ENCODE measurements at places on chromosomes 3 and 15.
A peak's percentile ranks its signal among the peaks of the same experiment; 100 is the strongest.

GRCh38 chr3:129399895-129400357 is 28.5 kb downstream of the EFCAB12 start:
- DNase-seq, result no peak

DNA sequence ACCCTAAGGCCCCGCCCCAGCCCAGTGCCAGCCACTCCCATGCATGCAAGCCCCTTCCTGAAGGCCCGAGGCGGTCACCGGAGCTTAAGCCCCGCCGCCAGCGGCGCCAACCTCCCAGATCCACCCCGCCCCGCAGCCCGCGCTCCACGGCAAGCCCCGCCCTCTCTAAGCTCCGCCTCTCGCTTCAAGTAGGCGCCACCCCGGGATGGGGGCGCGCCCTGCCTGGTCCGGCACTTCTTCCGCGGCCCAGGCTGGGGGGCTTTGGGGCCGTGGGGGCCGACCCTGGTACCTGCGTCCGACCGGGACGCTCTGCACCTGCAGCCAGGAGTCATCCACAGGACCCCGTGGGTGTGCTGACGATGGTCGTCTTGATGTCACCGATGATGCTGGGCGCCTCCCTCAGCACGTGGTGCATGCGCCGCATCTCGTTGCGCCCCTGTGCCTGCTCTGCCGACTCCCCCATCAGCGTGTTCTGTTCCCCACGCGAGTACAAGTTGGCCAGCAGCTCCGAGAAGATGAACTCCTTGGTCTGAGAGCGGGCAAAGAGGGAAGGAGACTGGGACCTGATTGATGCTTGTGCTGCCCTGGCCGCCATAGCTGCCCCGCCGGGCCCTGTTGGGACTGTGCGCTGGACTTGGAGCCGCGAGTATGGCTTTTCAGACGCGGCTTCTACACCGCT is 26.1 kb upstream of the CSPG4 start:
- peak; percentile 82 for DNase-seq

- DNase-seq, result no peak
Measured at GRCh38 chr3:150239766-150240165, 168.3 kb upstream of the TSC22D2 start.

DNA sequence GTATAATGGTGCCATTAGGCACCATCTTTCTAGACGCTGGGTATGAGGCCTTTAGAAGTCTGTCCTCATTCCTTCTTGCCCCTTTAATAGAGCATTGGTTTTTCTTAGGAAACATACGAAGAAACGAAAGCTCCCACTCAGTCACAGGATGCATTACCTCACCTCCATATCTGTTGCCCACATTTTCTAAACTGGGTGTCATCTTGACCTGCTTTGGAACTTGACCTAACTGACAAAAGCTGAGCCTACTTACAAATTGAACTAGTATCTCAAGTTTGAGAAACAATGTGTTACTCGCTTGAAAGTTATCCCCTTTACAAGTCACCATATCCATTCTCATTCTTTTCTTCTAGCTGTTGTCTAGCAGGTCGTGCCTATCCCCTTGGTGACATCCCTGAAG is 102.7 kb downstream of the VPS8 start:
- no peak for DNase-seq

- no peak for DNase-seq
Measured at GRCh38 chr3:128426128-128426921, 40.4 kb downstream of the DNAJB8 start.

DNA sequence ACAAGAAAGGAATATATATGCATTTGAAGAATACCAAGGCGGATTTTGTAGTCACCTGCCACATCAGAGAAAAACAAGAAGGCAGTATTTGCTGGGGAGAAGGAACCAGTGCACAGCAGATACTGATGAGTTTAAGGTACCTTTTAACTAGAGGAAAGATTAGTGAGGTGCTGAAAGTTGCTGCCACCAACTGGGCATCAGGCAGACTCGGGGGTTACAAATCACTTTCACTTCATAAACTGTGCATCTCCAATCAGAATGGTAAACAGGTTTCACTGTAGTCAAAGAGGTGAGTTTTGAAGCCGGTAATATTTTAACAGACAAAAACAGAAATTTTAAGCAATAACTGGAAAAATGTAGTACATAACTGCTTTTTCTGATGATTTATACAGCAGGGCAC is 4.1 kb downstream of the FBN1 start:
- DNase-seq, result peak; percentile 26

DNA sequence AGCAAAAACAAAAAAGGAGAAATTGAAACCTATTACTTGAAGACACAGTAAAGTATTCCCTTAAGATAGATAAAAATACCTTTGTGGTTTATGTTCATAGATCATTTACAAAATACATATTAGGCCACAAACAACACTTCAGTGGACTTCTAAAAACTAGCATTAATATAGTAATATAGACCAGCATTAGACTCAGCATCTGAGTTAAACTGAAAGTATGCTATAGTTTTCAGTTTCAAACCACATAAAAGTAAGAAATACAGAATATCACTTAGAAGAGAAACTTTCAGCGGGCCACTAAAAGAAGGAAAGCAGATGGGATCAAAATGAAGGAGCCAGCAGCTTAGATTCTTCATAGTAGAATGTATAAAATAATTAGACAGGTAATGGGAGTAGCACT is 86.6 kb downstream of the MSL2 start:
- DNase-seq, result no peak

GRCh38 chr3:39127269-39127907 is 19.9 kb downstream of the TTC21A start:
- DNase-seq, result no peak

- DNase-seq, result no peak
Measured at GRCh38 chr15:88992216-88992615, 79.0 kb upstream of the MFGE8 start.

- DNase-seq, result no peak
Measured at GRCh38 chr3:185784317-185784716, 40.5 kb downstream of the IGF2BP2 start.

DNA sequence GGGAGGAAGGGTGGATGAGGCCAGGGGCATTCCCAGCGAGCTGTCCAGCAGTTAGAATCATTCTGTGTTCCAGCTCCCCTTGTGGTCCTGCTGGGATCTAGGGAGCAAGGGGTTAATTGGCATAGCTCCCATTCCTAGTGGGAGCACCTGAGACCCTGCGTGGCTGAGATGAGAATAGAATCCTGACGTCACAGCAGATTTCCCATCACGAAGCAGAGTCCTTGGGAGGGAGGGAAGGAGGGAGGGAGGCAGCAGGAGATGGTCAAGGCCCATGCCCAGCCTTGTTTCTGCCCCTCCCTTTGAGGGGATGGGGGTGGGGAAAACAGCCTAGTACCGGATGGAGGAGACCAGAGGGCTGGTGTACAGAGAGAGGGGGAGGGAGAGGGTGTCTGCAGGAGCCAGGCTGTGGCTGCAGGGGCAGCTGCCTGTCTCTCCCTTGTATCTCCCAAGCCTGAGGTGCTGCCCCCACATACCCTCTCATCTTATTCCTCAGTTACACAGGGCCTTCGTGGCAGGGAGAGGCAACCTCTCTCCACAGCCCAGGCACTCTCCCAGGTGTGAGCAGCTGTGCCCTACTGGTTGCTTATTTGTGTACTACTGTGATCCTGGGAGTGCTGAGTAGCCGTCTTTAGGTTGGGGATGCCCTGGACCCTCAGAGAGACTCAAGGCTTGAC is 5.4 kb downstream of the TYRO3 start:
- no peak for DNase-seq

GRCh38 chr3:118863731-118864322 is 170.8 kb downstream of the IGSF11 start:
- DNase-seq, result peak; percentile 10

DNA sequence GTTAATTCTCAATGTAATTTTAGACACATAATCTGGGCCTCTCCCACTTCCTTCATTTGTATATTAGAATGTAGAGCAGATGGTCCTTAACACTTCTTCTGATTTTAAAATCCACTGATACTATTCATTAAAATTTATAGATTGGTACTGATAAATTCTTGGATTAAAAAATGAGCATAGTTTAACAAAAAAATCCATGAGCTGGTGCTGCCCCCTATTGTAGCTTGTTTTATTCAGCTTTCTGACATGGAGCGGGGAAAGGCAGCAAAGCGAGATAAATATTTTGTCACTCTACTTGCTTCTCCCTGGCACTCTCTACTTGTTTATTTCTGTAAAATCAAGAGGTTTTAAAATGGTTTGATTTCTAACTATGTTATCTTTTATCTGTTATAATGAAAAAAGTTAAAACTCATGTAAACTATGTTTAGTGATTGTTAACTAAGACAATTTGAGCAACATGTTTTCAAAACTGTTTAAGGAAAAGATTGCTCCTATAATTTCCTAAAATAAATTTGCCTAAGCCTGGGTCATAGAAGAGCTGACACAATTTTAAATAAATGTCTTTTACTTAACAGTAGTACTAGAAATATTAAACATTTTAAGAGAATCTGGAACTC is 26.5 kb upstream of the PLOD2 start:
- no peak for DNase-seq

DNA sequence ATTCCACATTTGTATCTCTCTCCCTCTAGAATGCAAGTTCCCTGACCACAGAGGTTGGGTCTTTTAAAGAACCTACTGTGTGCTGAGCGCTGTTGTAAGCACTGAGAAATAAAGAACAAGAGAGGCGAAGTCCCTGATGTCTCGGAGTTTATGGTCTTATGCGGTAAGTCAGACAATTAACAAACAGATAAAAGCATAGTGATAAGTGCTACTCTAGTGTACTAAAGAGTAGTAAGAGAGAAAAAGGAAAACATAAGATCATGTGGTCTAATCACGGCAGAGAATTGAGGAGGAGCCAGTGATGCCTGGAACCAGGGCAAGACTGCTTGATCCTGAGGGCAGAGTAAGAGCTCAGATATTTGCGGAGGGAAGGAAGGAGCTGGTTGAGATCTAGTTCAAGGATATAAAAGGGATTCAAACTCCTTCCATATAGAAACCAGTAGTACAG is 29.8 kb upstream of the TSC22D2 start:
- DNase-seq, result no peak

DNA sequence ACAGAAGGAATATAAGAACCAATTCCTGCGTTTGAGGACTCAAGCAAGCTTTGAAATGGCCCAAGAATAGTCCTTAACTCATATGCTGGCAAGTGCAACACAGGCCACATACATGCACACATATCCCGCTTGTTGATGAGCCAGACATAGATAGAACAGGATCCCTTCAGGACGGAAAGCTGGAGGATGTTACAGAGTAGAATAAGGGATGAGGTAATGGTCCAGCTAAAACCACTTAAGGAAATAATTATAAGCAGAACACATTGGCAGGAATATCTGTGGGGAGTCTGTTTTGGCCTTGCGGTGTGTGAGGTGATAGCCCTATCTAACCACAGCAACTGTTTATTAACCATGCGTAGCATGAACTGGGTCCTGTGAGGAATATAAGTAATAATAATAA is 25.0 kb downstream of the SCG3 start:
- no peak for DNase-seq

GRCh38 chr3:127822041-127822681 is at the start of gene MGLL:
MGLL (minus strand) TSS chr3:127822515; CDS start chr3:127822318, 197 bp downstream.
- no peak for DNase-seq

- DNase-seq, result no peak
Measured at GRCh38 chr15:50890751-50891150, 17.7 kb upstream of the AP4E1 start.

DNA sequence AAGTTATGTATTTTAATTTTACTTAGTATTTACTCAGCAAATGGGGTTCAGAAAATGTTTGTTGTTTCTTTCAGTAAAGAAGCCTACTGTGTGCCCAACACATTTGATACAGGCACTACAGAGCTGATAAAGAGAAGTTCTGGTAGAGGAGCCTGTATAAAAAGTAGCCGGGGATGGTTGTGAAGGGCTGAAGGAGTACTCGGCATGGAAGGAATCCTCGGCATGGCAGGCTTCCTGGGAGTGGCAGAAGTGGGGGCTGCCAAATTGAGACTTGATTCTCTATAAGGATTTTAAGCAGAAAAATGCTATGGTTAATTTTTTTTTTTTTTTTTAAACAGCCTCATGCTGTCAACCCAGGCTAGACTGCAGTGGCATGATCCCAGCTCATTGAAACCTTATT is 9.3 kb downstream of the ARL13B start:
- no peak for DNase-seq

GRCh38 chr3:156160647-156161046 is 40.3 kb downstream of the KCNAB1 start:
- no peak for DNase-seq

DNA sequence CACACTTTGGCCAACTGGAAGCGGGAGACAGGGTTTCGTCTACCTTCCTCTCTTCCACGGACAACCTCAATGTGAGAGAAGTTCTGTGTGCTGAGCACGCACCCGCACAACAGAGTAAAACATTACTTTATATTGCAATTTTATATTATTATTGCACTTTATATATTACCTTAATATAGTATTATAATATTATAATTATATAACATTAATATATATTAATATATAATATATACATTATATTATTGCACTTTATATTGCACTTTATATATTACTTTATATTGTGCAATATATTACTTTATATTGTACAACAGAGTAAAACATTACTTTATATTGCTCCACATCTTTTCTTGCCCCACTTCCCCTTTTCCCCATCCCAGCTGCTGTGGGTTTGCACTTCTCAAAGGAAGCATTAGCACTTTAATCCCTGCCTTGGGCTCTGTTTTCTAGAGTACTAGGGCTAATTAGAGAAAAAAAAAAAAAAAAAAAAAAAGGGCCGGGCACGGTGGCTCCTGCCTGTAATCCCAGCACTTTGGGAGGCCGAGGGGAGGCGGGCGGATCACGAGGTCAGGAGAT is 76.4 kb upstream of the SLC4A7 start:
- DNase-seq, result no peak

GRCh38 chr15:90151989-90152645 is 49.0 kb upstream of the SEMA4B start:
- DNase-seq, result no peak

- DNase-seq, result no peak
Measured at GRCh38 chr3:49882166-49882565, 12.5 kb upstream of the CAMKV start.

DNA sequence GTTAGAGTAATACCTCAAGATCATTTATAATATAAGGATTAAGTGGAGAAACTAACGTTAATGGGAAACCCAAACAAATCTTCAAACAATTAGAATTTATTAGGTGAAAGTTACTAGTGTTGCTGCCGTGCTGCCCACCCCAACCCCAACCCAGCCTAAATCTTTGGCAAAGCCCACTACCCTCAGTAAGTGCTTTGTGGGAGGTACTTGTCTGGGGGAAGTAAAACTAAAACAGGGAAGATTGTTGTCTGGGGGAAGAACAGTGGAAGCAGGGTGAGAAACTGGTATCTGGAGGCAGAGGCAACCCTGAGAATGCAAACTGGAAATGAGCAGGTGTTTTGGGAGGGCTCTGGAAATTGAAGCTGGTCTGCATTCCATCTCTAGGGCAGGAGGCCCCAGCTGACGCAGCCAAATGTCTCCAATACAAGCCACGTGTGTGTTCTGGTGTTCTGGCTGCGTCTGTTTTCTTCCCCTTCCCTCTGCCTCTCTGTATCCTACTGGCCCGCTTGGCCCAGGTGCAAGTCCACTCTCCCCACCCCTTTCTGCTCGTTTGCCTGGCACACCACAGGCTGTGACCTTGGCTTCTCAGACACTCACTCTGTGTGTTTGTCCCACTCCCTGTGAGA is 32.7 kb downstream of the FEM1B start:
- no peak for DNase-seq

DNA sequence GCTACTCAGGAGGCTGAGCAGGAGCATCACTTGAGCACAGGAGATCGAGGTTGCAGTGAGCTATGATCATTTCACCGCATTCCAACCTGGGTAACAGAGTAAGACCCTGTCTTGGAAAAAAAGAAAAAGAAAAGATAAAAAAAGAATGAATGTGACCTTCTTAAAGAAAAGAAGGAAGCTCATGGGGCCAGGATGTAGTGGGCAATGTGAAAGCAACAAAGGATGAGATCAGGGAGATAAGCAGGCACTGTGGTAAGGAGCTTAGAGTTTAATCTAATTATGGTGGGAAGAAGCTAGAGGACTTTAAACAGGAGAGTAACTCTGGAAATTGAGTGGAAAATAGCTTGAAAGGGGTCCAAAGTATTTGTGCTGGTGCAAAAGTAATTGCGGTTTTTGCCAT is 231.6 kb upstream of the UBE2E2 start:
- DNase-seq, result no peak

Data from Jurkat, Clone E6-1 (cell line).